ENCODE measurements at places on chromosomes 7 and 10.

DNA sequence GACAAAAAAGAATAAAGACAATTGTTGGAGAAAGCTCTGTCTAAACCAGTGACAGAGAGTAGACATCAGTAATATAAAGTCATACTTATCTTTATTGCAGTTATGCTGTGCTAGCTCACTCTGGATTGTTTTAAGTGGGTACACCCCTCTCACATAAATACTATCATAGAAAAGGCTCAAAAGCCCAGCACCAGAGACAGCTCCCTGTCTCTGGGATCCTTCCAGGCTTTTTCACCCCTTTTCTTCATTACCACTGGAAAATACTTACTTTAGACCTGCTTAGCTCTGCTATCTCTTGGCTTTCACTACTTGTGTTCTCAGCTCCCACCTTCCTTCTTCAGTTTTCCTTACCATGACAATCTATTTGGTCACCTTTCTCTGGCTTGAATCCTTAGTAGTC lies 259.1 kb upstream of the MINDY3 start:
- no peak for DNase-seq

DNA sequence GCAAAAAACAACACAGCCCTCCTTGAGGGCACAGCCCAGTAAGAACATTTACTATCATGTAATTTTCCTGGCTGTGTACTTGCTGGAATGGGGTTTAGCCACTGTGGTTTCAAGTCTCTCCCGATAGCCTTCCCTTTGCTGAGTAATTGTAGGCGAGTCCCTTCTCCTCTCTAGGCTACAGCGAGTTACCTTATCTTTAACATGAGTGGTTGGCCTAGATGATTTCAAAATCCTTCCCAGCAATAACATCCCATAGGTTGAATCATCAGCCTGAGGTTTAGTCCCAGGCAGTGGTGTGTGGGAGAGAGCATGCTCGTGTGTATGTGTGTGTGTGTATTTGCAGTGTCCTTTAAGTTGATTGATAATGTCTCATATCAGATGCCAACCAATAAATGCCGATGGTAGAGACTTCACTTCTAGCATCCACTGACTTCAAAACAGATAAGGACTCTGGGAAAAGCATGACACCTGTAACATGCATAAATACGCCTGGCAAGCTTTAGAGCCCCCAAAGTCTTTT lies 142.9 kb upstream of the ZMIZ1 start:
- DNase-seq, result no peak

DNA sequence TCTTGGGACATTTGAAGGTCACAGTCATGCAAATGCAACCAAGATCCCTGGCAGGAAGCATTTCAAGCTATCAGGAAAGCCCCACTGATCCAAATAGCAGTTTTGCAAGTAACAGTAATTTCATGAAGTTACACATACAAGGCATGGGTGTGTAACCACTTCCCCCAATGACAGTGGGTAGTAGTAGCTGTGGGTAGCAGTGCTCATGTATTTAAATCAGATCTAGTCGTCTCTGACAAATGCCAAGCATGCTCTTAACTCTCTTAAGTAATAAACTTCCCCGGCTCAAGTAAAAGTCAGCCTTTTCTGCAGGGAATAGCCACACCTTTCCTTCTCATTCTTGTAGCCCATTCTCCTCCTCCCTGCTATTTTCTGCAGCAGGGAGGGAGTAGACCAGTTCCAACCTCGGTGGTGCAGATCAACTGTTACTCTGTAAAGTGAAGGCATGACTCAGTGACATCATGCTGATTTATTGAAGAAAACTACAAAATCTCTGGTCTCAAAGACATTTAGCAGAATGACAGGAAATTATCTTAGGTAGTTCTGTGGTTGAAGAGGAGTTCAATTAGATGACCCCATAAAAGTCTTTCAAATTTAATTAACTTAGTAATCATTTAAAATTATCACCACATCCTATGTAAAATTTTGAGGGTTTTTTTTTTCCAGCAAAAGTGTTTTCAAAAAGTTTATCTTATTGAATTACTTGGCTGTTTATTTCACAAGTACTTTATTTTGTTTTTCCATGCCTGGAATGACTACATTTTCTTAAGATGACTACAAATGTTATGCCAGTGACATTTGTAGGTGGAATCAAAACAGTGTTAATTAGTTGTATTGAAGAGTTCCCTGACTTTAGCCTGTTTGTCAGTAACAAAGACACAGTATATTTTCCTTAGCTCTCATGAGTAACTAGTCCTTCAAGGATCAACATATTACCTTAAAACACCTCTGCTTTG lies 568.3 kb downstream of the INHBA start:
- no peak for DNase-seq

GRCh38 chr7:35492451-35493175 lies 202.3 kb downstream of the HERPUD2 start:
- no peak for DNase-seq

GRCh38 chr10:22623633-22624253 lies 90.6 kb downstream of the PIP4K2A start:
- no peak for DNase-seq

GRCh38 chr7:151498495-151498894 lies 21.2 kb downstream of the RHEB start:
- no peak for DNase-seq

DNA sequence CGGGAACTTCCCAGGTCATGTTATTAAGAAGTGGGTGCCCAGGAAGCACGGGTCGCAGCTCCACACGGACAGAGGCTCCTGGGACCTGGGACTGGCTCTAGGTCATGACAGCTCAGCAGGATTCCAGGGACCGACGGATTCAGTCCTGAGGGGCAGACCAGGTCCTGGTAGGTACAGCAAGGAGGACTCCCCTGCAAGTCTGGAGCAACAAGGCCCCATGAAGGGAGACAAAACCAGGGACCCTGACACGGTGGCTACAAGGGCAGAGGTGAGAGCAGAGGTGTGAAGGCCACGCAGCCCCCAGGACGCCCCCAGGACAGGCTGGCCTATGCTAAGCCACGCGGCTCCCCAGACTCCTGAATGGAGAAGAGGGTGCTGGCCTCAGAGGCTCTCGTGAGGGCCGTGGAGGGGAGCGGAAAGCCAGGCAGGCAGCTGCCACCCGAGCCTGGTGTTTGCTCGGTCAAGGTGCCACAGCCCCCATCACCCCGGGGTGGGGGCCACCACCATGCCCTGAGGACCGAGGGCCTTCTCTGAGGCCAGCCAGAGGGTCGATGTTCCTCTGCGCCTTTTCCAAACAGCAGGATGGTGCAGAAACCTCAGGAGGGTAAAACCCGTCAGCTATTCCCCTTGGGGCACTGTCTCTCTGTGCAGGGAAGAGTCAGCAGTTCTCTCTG lies 348.9 kb downstream of the PTPRN2 start:
- DNase-seq, result no peak

DNA sequence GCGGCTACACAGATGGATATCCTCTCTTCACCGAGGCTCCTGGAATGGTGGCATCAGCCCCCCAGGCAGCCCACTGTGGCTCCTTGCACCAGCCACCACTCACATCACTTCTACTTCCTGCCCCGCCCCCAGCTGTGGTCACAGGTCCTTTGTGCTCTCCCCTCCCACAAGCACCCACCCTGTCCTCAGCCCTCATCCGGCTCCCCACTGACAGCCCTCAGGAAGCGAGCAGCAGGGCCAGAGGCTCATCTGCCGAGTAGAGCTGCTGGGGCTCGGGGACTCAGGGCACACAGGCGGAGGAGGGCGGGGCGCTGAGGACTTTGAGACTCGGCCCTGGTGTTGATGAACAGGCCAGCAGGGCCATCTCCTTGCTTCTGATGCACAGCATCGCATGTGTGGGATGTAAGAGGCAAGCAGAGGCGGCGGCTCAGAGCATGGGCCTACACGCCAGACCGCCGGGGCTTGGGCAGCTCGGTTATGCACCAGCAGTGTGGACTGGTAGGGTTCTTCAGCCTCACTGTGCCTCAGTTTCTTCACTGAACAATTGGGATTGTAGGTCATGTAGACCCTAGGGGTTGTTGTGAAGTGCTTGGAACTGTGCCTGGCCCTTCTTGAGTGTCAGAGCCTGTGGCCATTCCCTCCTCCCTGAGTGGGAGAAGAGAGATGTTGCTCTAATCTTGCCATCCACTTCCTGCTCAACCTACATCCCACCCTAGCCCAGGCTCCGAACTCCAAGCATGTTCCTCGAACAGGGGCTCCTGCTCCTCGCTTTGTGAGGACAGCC lies at the start of gene PRF1:
Gene PRF1, minus strand, starts transcription at position 77 of the 784 bp plus-strand sequence. CDS start 1,839 bp downstream, outside the sequence.
- DNase-seq, result no peak

GRCh38 chr7:3294432-3295100 lies 6.5 kb upstream of the SDK1 start:
- peak; percentile 88 for DNase-seq

DNA sequence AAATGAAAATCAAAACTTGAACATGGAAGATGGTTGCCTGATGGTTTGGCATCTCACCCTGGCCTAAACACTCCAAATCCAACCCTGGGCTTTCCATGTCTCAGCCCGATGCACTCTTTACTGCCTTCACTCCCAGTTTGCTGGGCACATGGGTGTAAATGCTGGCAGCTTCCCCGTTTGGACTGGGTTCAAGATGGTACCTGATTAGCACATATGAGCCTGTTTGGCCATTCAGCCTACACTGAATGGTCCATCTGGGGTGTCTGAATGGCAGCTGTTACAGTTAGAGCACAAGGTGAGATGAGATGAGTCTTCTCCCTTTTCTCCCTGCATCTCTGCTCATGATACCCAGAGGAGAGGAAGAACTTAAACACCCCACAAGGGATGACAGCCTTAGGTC lies 37.1 kb downstream of the ATXN7L1 start:
- DNase-seq, result peak; percentile 20

GRCh38 chr10:44922796-44923545 lies 11.8 kb downstream of the TMEM72 start:
- no peak for DNase-seq

Data from NCI-H1092 (cell line).